Muscle of leg (tissue), 16 donors: ENCODE measurements at places on chromosomes 12 and 14.
A peak's percentile ranks its signal among the peaks of the same experiment; 100 is the strongest.

GRCh38 chr12:40055228-40055579 lies 50.7 kb downstream of the SLC2A13 start:
- no peak for DNase-seq
- H3K4me3 ChIP-seq: no peak overlapping the region
- no peaks in the 10 kb centered on the region for H3K27me3 ChIP-seq
- no peaks in the 10 kb centered on the region for H3K4me1 ChIP-seq
- H3K27ac ChIP-seq: no peak overlapping the region

- no peaks in the 10 kb centered on the region for H3K4me1 ChIP-seq
- no peaks in the 10 kb centered on the region for H3K36me3 ChIP-seq
These were observed 163.3 kb downstream of the APAF1 start for GRCh38 chr12:98808243-98808875.

DNA sequence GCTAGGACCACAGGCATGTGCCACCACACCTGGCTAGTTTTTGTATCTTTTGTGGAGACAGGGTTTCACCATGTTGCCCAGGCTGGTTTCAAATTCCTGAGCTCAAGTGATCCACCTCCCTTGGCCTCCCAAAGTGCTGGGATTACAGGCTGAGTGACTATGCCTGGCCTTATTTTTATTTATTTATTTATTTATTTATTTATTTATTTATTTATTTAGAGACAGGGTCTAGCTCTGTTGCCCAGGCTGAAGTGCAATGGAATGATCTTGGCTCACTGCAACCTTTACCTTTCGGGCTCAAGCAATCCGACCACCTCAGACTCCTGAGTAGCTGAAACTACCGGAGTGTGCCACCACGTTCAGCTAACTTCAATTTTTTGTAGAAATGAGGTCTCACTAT lies 117.0 kb upstream of the MAX start:
- no peak overlapping the region for H3K4me3 ChIP-seq
- no peaks in the 10 kb centered on the region for H3K27me3 ChIP-seq
- H3K4me1 ChIP-seq: no peaks in the 10 kb centered on the region
- H3K36me3 ChIP-seq: no peaks in the 10 kb centered on the region
- no peak for DNase-seq
- no peak overlapping the region for H3K27ac ChIP-seq

- peak overlapping the region; percentile 90 for H3K27ac ChIP-seq
- H3K4me1 ChIP-seq: peaks cover 48% of the 10 kb centered on the region
- H3K27me3 ChIP-seq: no peaks in the 10 kb centered on the region
- DNase-seq: no peak
- no peaks in the 10 kb centered on the region for H3K36me3 ChIP-seq
These were observed 48.7 kb downstream of the PSMA6 start for GRCh38 chr14:35340616-35341453.

GRCh38 chr12:103880299-103881142 lies 39.5 kb upstream of the NT5DC3 start:
- H3K36me3 ChIP-seq: no peaks in the 10 kb centered on the region
- no peaks in the 10 kb centered on the region for H3K4me1 ChIP-seq
- no peak overlapping the region for H3K27ac ChIP-seq
- DNase-seq: no peak

DNA sequence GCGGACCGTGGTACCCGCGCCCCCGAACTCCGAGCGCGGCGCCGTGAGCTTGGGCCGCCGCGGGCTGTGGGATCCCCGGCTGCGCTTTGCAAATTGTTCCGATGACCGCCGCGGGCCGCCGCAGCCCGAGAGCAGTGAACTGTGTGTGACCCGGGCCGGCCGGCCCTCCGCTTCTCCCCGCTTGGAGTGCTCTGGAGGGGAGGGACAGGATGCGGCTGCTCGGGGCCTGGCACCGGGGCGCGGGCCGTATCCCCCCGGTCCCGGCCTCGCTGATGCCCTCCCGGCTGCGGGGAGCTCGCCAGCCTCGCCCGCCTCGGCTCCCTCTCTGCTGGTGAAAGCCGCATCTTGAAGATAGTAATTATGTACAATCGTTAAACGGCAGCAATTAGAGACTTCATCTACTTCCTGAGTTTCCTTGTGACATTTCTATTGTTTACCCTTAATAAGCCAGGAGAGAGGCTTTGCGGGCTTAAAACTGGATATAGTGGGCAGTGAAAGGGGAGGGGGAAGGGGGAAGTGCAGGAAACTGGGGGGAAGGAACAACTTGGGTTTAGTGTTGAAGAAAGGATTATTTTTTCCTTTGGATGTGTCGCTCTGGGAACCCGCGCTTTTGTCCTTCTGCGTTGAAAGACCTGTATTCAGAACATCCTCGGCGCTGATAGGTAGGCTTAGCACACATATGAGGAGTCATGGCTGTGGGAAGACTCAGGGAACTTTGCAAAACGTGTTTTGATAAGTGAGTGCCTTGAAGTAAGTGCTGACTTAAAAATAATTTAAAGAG lies 1.2 kb downstream of the PELI2 start:
- peak; percentile 76 for DNase-seq
- H3K27ac ChIP-seq: peak overlapping the region; percentile 65
- H3K27me3 ChIP-seq: peaks cover 3% of the 10 kb centered on the region
- H3K36me3 ChIP-seq: no peaks in the 10 kb centered on the region
- peak overlapping the region; percentile 48 for H3K4me3 ChIP-seq
- peaks cover 6% of the 10 kb centered on the region for H3K4me1 ChIP-seq

DNA sequence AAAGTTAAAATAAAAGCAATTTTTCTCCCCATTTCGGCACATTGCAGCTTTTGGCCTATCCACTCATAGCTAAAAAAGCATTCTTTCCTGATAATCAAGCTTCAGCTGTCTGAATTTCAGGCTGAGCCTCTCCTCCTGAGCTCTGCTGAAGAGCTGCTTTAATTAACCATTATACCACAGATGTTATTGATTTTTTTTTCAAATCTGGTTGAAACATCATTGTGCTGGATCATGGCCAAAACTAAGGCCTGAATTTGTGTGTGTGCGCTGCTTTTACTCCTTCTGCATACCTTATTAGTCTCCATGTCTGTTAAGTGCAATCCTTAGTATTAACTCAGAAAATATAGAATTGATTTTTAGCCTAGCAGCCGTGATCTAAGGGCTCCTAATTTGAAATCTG lies 52.3 kb downstream of the MBIP start:
- no peak for DNase-seq
- peaks cover 19% of the 10 kb centered on the region for H3K27me3 ChIP-seq
- H3K27ac ChIP-seq: no peak overlapping the region
- no peaks in the 10 kb centered on the region for H3K4me1 ChIP-seq

GRCh38 chr12:121753844-121754264 lies 39.6 kb downstream of the RHOF start:
- peaks cover 12% of the 10 kb centered on the region for H3K4me1 ChIP-seq
- no peak overlapping the region for H3K4me3 ChIP-seq
- no peaks in the 10 kb centered on the region for H3K27me3 ChIP-seq

GRCh38 chr14:88209273-88209672 lies 113.8 kb downstream of the KCNK10 start:
- H3K36me3 ChIP-seq: no peaks in the 10 kb centered on the region
- H3K4me1 ChIP-seq: no peaks in the 10 kb centered on the region
- H3K27ac ChIP-seq: no peak overlapping the region
- no peaks in the 10 kb centered on the region for H3K27me3 ChIP-seq
- H3K4me3 ChIP-seq: no peak overlapping the region
- DNase-seq: no peak

- H3K27me3 ChIP-seq: no peaks in the 10 kb centered on the region
- no peak overlapping the region for H3K4me3 ChIP-seq
- no peak overlapping the region for H3K27ac ChIP-seq
- DNase-seq: no peak
These were observed 135.8 kb downstream of the SSPN start for GRCh38 chr12:26331136-26331535.

GRCh38 chr14:21535545-21536417 lies 9.6 kb upstream of the SALL2 start:
- peaks cover 22% of the 10 kb centered on the region for H3K27me3 ChIP-seq
- H3K36me3 ChIP-seq: no peaks in the 10 kb centered on the region
- peaks cover 4% of the 10 kb centered on the region for H3K4me1 ChIP-seq
- peak overlapping the region; percentile 12 for H3K4me3 ChIP-seq
- no peak overlapping the region for H3K27ac ChIP-seq

DNA sequence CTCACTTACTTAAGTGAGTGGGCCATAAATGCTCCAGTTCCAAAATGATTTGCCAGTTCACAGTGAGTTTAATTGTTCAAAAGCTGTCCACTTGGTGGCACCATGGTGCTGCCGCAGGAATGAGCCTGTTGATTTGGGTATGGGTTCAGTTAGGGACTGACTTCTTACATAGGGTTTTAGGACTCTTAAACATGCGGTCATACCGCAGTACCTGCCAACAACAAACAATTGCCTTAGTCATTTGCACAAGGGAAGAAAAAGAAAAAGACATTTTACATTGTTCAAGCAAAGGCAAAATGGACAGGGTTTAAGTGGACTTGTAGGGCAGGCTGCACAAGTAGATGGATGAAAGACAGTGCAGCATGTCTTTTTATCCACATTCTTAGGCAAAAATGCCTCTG lies 80.0 kb upstream of the DBX2 start:
- H3K36me3 ChIP-seq: no peaks in the 10 kb centered on the region
- DNase-seq: peak; percentile 85
- no peak overlapping the region for H3K4me3 ChIP-seq
- no peaks in the 10 kb centered on the region for H3K27me3 ChIP-seq
- peaks cover 2% of the 10 kb centered on the region for H3K4me1 ChIP-seq
- H3K27ac ChIP-seq: no peak overlapping the region

DNA sequence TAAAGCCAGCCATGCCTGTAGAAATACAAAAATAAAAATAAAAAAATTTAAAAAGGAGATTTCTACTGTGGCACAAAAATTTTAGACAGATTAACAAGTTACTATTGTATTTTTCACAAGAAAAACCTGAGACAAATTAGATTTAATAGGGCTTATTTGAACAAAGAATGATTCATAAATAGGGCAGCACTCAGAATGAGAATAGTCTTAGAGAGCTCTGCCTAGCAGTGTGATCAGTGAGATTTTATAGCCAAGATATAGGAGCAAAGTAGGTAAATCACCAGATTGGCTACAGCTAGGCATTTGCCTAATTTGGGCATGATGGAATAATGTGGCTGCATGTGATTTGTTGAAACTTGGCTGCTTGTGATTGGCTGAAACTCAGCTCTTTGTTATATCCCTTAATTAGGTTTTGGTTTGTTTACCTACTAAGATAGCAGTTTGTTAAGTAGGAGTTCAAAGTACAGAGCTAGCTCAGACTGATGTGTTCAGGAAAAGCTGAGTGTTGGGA lies 279.7 kb upstream of the TMTC1 start:
- H3K4me3 ChIP-seq: no peak overlapping the region
- no peak for DNase-seq
- no peaks in the 10 kb centered on the region for H3K27me3 ChIP-seq
- no peaks in the 10 kb centered on the region for H3K4me1 ChIP-seq

DNA sequence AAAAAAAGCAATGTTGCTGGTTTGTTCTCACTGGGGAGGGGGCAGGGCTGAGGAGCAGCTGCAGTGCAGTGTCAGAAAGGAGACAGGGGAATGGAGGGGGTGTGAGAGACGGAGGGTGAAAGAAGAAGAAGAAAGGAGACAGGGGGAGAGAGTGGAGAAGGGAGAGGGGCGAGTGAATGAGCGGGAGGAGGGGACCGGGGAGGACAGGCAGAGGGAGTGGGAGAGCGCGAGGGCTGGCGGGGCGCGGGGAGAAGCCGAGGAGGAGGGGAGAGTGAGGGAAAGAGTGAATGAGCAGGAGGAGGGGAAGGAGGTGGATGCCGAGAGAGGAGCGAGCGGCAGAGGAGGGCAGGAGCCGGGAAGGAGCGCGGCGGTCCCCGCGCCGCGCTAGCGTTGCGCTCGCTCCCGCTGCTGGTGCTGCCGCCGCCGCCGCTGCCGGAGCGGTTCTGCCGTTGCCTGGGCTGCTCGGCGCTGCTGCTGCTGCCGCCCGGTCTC lies at the start of gene NOVA1:
TSS of gene NOVA1 (minus strand) at position 445 of the 492 bp plus-strand sequence. CDS start 597 bp downstream, outside the sequence.
- H3K4me1 ChIP-seq: no peaks in the 10 kb centered on the region
- H3K27me3 ChIP-seq: no peaks in the 10 kb centered on the region
- DNase-seq: no peak
- H3K36me3 ChIP-seq: no peaks in the 10 kb centered on the region

- peaks cover 20% of the 10 kb centered on the region for H3K4me1 ChIP-seq
- H3K27ac ChIP-seq: no peak overlapping the region
- H3K4me3 ChIP-seq: no peak overlapping the region
- no peak for DNase-seq
- H3K36me3 ChIP-seq: no peaks in the 10 kb centered on the region
These were observed 4.0 kb downstream of the RFLNA start for GRCh38 chr12:124298685-124299410.

DNA sequence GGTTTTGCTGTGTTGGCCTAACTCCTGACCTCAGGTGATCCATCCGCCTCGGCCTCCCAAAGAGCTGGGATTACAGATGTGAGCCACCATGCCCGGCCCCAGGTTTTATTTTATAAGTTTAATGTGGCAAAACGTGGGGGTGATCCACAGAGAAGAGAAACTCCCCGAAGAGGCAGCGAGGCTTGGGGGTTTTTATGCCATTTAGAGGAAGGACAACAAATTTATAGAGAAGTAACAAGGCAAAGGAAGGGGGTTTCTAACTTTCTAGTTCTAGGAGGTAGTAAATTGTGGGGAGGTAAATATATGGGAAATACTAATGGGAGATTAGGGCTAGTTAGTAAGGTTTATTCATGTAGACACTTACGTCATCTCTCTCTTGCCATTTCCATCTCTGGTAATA lies 17.2 kb upstream of the PHC1 start:
- H3K27ac ChIP-seq: no peak overlapping the region
- no peak for DNase-seq
- H3K36me3 ChIP-seq: no peaks in the 10 kb centered on the region
- no peak overlapping the region for H3K4me3 ChIP-seq
- no peaks in the 10 kb centered on the region for H3K4me1 ChIP-seq

GRCh38 chr12:112924986-112925385 lies 13.3 kb upstream of the OAS3 start:
- DNase-seq: peak; percentile 16
- H3K4me3 ChIP-seq: no peak overlapping the region
- peaks cover 3% of the 10 kb centered on the region for H3K36me3 ChIP-seq
- H3K27ac ChIP-seq: peak overlapping the region; percentile 29

DNA sequence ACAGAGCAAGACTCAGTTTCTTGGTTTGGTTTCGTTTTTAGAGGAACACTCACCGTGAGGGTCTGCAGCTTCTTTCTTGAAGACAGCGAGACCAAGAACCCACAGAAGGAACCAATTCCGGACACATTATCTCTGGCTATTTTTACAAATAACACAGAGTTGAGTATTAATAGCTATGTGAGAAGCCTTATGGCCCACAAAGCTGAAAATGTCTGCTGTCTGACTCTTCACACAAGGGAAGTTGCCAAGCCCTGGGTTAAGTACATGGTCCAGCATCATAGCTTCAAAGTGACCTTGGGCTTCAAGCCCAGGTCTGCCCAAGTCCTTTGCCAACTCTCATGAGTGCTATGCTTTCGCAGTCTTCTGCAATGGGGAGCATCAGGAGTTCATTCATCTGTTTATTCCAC lies 2.6 kb upstream of the LGMN start:
- no peaks in the 10 kb centered on the region for H3K36me3 ChIP-seq
- no peak overlapping the region for H3K27ac ChIP-seq
- no peaks in the 10 kb centered on the region for H3K27me3 ChIP-seq
- no peak for DNase-seq
- H3K4me3 ChIP-seq: no peak overlapping the region
